ENCODE measurements at places on chromosomes 5 and 9.

- no peak for DNase-seq
Measured at GRCh38 chr9:117677572-117677971, 26.6 kb upstream of the TLR4 start.

GRCh38 chr5:156142867-156143266 is 184.1 kb upstream of the SGCD start:
- no peak for DNase-seq

GRCh38 chr5:179177711-179178575 is 117.8 kb downstream of the ZNF354C start:
- DNase-seq, result no peak

DNA sequence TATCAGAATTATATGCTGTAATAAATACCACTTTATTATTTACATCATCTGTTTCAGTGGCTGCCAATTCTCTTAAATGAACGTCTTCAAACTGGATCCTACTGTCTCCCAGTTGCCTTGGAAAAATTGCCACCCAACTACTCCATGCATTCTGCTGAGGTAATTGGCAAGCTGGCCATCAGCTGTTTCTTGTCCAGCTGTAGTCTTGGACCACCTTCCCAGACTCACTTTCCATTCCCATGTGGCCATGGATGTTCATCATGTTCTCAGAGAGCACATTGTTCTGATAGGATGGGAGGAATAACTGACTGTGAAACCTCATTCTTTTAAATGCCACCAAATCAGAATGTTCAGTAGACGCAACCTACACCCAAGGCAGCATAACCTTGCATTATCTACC is 157.5 kb downstream of the DOCK8 start:
- DNase-seq, result no peak

DNA sequence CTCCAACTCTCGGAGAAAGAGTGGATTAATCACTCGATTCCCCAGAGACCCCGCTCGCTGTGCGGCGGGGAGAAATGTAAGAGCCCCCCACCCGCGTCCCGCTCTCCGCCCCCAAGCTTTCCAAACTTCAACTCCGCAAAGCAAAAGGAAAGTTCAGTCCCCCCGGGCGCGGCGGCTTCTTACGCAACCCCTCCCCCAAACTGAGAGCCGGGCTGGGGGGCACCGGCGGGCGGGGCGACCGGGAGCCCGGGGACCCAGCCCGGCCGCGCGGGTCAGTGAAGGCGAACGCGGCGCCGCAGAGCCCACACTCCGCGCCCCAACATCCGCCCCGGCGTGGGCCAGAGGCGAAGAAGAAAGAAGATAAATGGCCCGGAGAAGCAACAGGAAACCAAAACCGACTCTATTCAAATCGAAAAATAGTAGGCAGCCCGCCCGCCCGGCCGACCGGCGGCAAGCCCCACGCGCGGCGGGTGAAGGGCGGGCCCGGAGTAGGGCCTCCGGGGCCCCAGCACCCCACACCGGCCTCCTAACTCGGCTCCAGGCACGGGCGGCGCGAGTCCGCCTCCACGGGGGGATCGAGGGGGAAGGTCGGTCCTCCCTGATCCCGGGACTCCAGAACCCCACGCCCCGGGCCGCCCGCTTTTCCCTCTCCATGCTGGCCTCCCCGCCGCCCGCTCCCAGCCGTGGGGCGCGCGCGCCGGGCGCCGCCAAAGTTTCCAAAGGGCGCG is 720 bp downstream of the NOTCH1 start:
- no peak for DNase-seq

DNA sequence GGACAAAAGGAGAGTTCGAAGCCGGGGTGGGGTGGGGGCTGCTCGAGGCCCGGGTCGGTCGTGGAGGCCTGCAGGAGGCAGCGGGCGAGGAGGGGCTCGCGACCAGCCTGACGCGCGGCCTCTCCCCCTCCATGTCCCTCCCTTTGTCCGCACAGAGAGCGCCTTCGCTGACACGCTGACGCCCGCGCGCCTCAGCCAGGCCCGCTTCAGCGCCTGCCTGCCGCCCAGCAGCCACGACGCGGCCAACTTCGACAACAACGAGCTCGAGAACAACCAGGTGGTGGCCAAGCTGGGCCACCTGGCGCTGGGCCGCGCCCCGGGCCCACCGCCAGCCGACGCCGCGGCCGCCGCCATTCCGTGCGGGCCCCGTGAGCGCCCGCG is 42.2 kb downstream of the NEURL1B start:
- DNase-seq, result no peak

- DNase-seq, result no peak
Measured at GRCh38 chr9:101540069-101540468, 6.4 kb downstream of the RNF20 start.

- DNase-seq, result no peak
Measured at GRCh38 chr5:90356622-90357021, 52.9 kb downstream of the CETN3 start.

- DNase-seq, result no peak
Measured at GRCh38 chr5:37769840-37770239, 70.0 kb downstream of the GDNF start.

- no peak for DNase-seq
Measured at GRCh38 chr5:58357121-58357520, 102.8 kb downstream of the PLK2 start.

GRCh38 chr5:126422994-126423788 is at the start of gene GRAMD2B:
GRAMD2B (plus strand) TSS chr5:126423409; CDS start chr5:126423607, 198 bp downstream.
- DNase-seq, result peak; percentile 69

GRCh38 chr9:118522093-118523028 is 818.2 kb downstream of the TLR4 start:
- peak; percentile 80 for DNase-seq

DNA sequence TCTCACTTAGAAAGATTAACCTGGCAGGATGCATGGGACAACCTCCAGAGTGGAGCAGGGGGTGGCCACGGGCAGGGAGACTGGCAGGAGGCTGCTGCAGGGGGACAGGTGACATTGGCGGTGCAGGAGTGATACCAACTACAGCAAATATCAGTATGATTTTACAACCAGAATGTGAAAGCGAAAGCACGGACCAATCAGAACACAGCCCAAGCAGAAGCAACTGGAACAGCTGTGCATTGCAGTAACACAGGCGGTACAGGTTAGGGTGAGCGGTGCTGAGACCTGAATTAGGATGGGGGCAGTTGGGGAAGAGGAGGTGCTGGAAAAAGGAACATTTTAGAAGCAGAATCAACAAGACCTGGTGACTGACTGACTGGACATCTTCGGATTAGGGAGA is 29.3 kb downstream of the POLR1E start:
- no peak for DNase-seq

DNA sequence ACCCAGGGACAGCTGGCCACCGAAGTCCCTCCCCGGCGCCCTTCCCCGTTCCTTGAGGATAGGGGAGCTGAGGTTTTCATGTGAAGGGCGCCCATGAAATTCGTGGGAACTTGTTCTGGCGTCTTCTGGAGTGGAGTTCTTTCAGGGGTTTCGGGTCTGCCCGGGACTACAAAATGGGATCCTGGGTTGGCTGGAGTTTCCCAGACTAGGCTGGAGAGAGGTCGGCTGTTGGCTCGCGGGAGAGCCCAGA is 3.6 kb upstream of the RGMB start:
- no peak for DNase-seq

DNA sequence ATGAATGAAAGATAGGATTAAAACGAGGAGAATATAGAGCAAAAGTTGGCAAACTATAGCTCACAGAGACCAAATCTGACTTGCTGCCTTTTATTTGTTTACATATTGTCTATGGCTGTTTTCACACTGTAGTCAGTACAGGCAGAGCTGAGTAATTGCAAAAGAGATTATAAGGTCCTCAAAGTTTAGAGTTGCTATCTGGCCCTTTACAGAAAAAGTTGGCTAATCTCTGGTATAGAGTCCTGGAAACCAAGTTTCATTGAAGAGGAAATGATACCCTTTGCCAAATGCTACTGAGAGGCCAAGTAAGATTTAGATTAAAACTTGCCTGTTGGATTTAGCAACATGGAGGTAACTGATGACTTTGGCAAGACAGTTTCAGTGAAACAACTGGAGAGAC is 36.0 kb downstream of the LYRM7 start:
- no peak for DNase-seq

GRCh38 chr5:76525956-76526355 is 97.2 kb downstream of the F2RL2 start:
- DNase-seq, result no peak

DNA sequence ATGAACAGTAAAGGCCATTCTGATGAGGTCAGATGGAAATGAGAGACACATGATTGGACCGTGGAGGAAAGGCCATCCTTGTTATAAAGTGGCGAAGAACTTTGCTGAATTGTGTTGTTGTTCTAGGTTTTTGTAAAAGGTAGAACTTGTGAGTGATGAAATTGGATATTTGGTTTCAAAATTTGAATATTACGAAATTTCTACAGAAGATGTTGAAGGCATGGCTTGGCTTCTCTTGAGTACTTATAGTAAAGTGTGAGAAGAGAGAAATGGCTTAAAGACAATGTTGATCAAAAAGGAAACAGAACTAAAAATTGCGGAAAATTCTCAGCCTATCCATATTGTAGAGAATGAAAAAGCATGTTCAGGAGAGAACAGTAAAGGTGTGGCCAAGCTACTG is 166.6 kb upstream of the S1PR3 start:
- no peak for DNase-seq

DNA sequence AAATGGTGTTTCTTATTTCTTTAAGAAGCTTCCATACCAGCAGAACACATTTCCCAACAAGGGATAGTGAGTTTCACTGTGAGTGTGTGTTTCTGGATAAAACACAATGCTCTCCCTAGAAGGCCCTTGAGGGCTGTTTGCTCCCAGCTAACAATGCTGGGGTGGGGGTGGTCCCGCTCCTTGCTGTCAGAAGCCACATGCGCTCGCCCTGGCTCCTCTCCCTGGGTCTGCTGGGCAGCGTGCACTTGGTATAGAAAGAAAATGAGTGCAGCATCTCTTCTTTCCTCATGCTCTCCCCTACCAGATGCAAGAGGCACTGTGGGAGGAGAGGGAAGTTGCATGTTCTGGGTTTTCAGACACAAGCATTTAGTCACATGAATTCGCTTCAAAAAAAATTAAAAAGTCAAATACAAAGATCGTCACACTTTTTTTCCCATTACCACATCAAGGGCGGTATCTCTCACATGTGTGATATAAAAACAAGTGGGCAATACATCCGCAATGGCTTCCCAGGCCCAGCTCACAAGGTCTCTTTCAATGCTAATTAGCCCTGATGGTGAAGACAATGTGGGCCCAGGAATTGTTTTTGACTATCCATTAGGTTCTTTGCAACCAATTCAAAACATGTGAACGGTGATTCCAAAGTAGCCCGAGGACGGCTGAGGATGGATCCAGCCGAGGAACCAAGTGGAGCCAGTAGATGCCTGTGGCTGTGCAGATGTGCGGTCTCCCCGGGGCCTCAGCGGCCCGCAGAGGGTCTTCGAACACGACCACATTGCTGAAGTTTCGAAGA is 603.6 kb downstream of the IRX1 start:
- no peak for DNase-seq

- DNase-seq, result no peak
Measured at GRCh38 chr5:82918311-82919031, 158.7 kb downstream of the TMEM167A start.

- no peak for DNase-seq
Measured at GRCh38 chr5:180898621-180899246, at the start of gene BTNL8. BTNL8 (plus strand) TSS chr5:180899159; CDS start chr5:180899311, 152 bp downstream.

Data from DMS153 (cell line).